CD4-positive, alpha-beta T cell treated with Interleukin-6 for 4 hours (primary cell): ENCODE measurements at places on chromosomes 6 and 20.

DNA sequence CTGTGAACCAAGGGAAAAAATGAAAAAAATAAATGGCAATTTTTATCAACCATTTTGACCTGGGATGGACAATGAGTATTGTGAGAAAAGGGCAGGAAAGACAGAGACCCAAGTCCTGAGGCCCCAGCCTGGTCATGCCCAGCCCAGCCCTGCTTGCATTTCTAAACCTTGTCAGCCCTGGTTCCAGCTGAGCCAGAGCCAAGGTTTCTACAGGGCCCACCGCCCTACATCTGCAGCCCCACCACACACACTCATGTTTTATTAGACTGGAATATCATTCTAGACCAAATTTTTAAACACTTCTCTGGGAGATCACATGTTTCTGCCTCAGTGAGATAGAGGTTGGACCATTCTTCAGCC lies 667 bp upstream of the CST9L start:
- no peak for DNase-seq

- no peak for DNase-seq
Measured at GRCh38 chr6:135233686-135234491, 52.8 kb downstream of the MYB start.

GRCh38 chr6:108156938-108157233 lies 8.9 kb upstream of the NR2E1 start:
- no peak for DNase-seq

GRCh38 chr6:28978959-28979561 lies 26.1 kb downstream of the ZNF311 start:
- no peak for DNase-seq

- peak; percentile 35 for DNase-seq
Measured at GRCh38 chr6:15628499-15629131, 34.2 kb downstream of the DTNBP1 start.

GRCh38 chr6:21665392-21666200 lies 72.0 kb downstream of the SOX4 start:
- no peak for DNase-seq

DNA sequence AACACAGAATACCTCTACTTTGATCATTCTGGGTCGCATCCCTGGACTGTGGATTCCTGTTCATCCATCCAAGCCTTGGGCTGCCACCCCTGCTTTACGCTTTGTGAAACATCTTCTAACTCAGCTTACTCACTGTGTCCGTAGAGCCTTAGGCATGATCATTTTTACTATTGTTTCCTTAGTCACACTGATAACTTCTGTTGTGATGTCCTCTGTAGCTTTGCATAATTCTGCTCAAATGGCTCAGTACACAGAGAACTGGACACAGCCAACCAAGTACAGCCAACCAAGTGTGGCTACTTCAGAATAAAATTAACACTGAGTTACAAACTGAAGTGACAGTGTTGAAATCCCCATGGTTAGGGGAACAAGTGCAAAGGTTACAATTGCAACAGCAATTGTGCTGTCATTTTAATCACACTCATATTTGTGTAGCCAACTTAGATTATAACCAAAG lies 8.6 kb upstream of the FKBP1A start:
- no peak for DNase-seq
